ENCODE measurements at places on chromosomes 12 and 14.

- DNase-seq = no peak
These were observed 10.0 kb upstream of the DDX47 start for GRCh38 chr12:12803186-12803585.

- no peak for DNase-seq
These were observed 4.9 kb downstream of the ERGIC2 start for GRCh38 chr12:29376118-29376517.

GRCh38 chr12:128455851-128456250 lies 188.9 kb downstream of the TMEM132C start:
- DNase-seq = no peak

DNA sequence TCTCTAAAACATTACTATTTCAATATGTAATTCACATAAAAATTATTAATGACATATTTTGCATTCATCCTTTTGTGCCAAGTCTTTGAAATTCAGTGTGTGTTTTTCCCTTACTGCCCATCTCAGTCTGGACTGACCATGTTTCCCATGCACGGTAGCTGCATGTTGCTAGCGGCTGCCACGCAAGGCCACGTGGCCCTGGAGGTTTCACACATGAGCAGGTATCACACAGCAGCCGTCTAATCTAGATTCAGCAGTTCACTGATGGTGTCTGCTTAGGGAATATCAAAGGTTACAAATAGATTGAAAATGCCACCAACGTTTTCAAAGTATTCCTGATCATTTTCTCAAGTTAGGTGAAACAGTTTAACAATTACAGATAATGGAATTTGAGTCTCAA lies 234.8 kb upstream of the FKBP4 start:
- DNase-seq = no peak

DNA sequence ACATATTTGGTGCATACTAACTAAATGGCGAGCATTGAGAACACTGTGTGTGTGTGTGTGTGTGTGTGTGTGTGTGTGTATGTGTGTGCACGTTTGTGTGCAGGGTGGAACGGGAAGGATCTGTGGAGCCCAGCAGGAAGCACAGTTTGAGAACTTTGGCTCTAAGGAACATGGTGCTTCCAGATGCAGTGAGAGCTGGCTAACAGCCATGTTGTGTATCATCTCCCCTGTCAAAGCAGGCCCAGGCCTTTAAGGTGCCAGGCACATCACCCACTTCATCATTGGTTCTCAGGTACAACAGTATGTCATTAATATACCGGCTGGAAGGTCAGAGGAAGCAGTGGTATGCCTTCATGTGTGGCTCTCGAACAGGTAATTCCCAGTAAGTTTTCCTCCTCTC lies 72.5 kb downstream of the SLC8A3 start:
- no peak for DNase-seq
